ENCODE measurements at places on chromosomes 3 and 15.

DNA sequence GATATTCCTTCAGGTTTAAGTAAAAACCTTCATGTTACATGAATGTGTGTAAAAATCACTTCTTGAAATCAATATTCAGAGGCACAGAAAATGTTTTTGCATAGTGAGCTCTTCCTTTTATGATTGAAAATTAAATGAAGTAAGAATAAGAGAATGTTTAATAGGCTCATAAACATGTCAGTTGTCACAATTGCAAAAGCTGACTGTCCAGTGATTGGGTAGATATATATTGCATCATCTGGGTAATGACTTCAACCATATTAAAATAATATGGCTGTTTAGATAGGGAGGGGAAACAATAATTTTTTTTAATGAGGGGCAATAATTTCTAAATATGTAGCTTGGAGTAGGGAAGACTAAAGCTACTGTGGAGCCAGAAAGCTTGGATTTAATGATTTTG is 529.8 kb upstream of the GOLIM4 start:
- no peak for DNase-seq

- DNase-seq: no peak
These were observed 135.2 kb downstream of the TMCC1 start for GRCh38 chr3:129758306-129758705.

- DNase-seq: no peak
These were observed 2.5 kb upstream of the TBC1D21 start for GRCh38 chr15:73870700-73871408.

DNA sequence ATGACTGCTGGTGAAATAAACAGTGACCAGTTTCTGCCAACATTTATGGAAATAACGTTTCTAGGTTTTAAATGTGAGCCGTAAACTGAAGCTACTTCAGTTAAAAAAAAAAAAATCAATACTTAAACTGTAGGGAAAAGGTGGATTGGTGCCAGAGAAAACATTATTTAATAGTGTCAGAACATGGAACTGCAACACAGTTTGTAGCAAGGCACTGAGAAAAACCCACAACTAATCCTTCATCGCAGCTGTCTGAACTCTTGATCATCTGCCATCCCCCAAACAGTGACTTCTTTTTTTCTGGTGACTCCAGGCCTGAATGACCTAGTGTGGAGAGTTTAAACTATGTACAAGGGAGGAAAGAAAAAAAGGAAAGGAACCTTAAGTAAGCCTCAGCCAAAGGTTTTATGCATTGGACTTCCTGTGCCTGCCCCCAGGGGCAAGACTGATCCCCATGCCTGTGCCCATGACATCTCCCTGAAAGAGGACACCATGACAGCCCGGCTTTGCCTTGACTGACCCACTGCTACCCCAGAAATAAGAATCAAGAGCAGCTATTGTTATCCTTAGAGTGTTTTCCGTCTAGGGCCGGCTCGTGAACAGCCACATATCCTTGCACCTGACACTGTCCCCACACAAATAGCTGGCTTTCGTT is 33.1 kb downstream of the CRTAP start:
- DNase-seq: no peak

DNA sequence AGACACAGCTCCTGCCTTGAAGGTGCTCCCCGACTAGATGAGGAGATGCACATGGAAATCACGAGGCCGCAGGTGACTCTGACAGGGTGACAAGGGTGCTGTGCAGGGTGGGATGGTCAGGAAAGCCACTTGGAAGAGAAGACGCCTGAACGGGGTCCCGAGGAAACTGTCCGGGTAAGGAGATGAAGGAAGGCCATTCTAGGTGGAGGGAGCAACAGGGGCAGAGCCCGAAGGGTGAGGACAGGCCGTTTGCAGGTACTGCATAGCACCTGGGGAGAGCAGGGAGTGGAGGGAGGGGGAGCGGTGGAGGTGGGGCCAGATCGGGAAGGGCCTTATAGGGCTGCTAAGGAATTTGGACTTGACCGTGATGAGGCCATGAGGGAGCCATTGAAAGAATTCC is 105.6 kb upstream of the DLG1 start:
- no peak for DNase-seq

DNA sequence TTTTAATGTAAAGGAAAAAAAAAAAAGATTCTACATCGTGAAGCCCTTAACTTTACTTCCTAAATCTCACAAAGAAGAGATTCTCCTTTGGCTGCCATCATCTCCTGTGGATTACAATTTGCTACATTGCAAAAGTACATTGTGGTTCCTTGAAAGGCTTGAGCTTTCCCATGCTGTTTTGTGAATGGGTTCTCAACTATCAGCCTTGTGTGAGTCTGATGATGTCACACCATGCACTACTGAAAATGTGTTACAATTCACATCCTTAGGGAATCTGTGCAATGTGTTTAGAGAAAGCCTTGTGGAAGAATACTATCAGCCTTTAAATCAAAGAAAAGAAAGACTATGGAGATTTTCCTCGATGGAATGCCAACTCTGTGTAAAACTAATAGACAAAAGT is 510.0 kb upstream of the ALCAM start:
- DNase-seq: no peak

DNA sequence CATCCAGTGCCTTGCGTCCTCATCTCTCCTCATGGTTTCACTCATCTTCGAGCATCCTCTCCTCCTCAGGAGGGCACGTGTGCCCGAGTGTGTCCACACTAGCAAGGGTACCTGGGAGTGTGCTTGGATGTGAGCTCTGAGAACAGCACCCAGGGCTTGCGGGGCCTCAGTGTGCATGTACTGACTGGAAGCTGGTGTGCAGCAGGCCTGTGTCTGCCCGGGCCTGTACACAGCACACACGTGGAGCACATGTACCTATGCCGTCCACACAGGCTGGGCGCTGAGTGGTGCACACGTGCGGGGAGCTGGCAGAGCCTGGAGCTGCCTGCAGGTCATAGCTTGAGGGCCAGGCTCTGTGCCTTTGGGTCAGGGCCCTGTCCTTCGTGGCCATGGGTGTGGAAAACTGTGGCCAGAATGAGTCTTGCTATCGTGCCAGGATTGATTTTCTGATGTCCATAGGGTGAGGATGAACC is 34.9 kb downstream of the TSPAN3 start:
- DNase-seq: no peak

DNA sequence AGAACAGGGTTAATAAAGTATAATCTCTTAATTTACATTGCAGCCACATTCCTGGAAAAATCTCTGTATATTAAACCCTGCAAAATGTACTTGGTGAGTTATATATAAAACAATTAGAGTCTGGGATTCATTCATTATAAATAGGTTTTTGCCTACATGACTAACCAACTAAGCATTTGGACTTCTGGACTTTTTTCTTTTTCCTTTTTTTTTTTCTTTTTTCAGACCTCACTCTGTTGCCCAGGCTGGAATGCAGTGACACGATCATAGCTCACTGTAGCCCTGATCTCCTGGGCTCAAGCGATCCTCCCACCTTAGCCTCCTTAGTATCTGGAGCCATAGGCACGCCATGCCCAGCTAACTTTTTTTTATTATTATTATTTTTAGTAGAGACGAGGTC is 4.5 kb downstream of the DNAJC13 start:
- DNase-seq: no peak

GRCh38 chr3:78742491-78742890 is 1025.3 kb downstream of the ROBO1 start:
- no peak for DNase-seq

GRCh38 chr3:9301798-9302197 is 52.4 kb upstream of the SRGAP3 start:
- DNase-seq: no peak

DNA sequence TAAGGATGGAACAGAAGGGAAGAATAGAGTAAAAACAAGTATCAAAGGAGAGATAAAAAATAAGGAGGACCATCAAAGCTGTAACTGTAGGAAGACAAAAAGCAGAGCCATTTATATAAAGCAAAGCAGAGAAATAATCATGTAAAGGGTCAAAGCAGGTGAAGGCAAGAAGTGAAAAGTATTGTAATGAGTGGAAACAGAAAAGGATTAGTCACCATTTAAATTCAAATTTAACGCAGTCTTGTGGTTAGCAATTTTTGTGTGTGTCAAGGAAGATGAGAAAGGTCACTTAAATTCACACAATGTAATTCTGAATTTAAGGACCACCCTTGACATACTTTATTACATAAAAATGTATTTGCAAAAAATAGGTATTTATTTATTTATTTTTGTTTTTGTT is 567.8 kb downstream of the ROBO1 start:
- DNase-seq: no peak

DNA sequence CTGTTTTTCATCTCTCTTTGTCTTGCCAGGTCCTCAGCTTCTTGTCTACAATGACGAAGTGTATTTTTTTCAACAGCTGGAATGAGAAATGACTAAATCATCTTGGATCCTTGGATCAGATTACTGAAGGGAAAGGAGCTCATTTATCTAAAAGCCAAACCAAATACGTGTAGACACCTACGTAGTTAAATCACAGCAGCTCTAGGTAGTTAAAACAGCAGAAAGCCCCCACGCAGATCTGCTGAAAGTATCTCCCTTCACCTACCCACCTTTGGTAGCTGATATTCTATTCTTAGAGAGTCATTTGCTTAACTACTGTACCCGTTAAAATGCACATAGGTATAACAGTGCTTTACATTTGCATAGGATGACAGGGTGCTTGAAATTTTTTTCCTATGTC is 105.5 kb upstream of the WNT5A start:
- no peak for DNase-seq

GRCh38 chr3:53253707-53254508 is 1.9 kb downstream of the TKT start:
- peak; percentile 47 for DNase-seq

DNA sequence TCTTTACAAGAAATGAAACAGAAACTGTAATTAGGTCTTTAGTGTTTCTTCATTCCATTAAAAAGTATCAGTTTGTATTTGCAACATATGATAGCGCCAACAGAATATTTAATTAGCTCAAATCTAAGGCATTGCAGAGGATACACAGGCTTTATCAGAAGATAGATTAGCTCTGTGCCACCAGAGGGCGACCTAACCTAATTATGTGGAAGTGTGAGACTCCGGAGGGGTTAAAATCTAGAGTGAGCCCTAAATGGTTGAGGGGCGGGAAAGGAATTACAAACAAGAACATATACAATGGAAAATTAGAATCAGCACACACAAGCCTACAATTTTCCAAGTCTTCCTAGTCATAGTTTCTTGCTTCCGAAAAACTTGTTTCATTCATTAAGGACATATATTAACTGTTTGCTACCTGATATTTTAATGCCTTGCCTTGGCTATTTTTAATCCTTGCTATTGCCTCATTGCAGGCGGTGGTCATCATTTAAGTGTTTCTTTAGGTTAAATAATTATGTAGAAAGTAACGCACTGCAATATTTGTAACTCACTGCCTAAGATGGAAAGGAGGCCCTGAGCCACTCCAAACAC is 18.0 kb upstream of the RYR3 start:
- DNase-seq: peak; percentile 72

- no peak for DNase-seq
These were observed 99.9 kb downstream of the DHX36 start for GRCh38 chr3:154224366-154224765.

DNA sequence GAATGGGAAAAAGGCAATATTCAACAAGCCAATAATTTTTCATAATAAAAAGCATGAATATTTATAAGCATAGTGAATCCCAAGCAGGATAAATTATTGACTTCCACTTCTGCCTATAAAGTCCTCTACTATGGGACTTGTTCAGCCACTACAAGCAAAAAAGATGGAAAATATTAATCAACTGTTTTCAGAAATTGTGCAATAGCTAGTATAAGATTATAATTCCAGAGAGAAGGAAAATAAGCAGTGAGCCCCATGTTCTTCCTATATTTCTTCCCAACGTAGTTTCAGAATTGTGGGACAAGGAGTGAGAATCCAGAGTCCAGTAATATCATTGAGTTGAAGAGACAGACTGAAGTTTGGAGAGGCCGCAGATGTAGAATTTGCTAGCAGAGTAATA is 24.3 kb downstream of the SGO1 start:
- DNase-seq: no peak

DNA sequence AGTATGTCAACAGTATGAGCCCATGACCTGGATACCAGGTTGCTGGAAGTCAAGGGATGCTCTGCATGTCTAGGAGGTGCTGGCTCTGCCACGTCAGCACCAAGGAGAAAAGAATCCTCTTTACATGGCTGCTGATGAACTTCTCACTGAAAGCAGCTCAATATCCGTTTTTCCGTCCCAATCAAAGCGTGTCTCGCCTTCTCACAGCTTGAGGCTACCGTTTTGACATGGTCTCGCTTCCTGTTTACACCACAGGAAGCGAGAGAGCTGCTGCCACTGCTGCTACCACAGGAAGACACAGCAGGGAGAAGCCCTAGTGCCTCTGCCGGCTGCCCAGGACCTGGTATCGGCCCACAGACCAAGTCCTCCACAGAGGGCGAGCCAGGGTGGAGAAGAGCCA is 27.3 kb downstream of the STARD5 start:
- DNase-seq: no peak

DNA sequence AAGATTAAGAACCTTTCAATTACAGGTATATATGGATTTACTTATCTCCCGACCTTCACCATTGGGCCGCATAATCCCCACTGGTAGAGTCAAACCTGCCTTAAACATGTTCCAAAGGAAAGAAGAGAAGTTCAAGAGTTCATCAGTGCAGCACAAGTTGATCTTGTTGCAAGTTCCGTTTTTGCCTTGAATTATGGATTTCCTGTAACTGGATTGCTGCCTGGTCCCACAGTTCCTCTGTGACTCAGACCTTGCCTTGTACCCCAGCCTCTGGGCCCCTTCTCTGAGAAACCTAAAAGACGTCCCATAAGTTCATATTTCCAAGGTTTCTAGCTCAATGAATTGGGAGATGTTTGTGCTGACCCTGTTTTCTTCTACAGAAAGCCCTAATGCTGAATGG is 112.5 kb upstream of the THBS1 start:
- DNase-seq: no peak

DNA sequence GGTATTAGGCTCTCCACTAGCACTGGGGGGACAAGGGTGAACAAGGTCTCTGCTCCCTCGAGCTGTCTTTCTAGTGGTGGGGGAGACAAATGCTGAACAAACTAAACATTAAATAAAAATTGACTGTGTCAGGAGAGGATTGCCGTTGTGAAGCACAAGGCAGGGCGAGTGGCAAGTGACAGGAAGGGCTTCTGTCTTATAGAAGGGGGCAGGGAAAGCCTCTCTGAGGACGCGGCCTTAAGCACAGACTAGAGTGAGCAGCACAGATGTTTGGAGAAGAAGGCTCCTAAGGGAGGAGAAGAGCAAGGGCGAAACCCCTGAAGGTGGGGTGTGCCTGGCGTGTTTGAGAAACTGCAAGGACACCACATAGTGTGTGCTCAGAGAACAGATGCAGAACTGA is 50.9 kb upstream of the ATP2B2 start:
- DNase-seq: no peak

DNA sequence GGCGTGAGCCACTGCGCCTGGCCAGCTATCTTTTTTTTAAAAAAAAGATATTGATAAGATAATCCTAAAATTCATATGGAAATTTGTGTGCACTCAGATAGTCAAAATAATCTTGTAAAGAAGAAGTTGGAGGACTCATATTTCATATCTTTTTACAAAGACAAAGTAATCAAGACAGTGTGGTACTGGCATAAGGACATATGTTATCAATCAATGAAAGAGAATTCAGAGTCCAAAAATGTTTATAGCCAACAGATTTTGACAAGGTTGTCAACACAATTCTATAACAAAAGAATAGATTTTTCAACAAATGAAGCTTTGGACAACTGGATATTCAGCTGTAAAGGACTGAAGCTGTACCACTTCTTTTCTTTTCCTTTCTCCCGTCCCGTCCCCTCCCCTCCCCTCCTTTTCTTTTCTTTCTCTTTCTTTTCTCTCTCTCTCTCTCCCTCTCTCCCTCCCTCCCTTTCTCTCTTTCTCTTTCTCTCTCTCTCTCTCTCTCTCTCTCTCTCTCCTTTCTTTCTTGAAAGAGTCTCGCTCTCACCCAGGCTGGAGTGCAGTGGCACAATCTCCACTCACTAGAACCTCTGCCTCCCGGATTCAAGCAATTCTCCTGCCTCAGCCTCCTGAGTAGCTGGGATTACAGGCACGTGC is 126.8 kb downstream of the GSK3B start:
- DNase-seq: no peak
